ENCODE measurements at places on chromosomes 16 and 17.

- no peak for DNase-seq
Observed at GRCh38 chr17:8287651-8288335, 677 bp upstream of the RANGRF start.

DNA sequence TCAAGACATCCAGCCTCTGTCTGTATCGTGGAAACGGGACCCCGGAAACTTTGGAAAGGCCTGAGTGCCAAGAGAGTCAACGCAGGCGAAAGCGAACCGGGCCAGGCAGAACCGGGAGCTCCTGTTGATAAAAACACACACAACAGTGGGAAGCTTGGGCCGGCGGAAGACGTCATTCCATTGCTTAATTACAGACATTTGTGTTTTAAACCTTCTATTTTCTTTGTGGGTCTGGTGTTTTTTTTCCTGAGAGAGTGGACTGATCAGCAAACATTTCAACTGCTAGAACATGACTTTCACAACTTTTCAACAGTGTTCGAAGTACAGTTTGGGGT lies 878 bp upstream of the RNF157 start:
- no peak for DNase-seq

- DNase-seq = peak; percentile 70
Observed at GRCh38 chr17:10646392-10646990, 10.6 kb downstream of the MYH3 start.

DNA sequence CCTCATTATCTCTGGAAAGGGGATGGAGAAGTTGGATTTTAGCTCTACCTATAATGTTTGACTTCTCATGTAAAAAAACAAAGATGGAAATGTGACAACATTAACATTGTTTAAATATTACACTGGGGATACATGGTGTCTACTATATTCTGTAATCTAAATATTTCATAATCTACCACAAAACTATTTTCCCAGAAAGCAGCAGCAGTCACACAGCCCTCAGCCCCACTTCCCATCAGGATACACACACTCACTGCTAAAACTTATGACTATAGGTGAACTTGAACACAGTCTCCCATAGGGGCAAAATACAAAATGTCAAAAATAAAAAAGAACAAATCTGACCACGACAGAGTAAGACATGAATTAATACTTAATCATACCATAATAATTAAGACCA lies 95.7 kb downstream of the KANSL1 start:
- no peak for DNase-seq

- no peak for DNase-seq
Observed at GRCh38 chr16:81657224-81657623, 121.9 kb upstream of the PLCG2 start.

- no peak for DNase-seq
Observed at GRCh38 chr17:36939052-36939801, 2.0 kb downstream of the LHX1 start.

DNA sequence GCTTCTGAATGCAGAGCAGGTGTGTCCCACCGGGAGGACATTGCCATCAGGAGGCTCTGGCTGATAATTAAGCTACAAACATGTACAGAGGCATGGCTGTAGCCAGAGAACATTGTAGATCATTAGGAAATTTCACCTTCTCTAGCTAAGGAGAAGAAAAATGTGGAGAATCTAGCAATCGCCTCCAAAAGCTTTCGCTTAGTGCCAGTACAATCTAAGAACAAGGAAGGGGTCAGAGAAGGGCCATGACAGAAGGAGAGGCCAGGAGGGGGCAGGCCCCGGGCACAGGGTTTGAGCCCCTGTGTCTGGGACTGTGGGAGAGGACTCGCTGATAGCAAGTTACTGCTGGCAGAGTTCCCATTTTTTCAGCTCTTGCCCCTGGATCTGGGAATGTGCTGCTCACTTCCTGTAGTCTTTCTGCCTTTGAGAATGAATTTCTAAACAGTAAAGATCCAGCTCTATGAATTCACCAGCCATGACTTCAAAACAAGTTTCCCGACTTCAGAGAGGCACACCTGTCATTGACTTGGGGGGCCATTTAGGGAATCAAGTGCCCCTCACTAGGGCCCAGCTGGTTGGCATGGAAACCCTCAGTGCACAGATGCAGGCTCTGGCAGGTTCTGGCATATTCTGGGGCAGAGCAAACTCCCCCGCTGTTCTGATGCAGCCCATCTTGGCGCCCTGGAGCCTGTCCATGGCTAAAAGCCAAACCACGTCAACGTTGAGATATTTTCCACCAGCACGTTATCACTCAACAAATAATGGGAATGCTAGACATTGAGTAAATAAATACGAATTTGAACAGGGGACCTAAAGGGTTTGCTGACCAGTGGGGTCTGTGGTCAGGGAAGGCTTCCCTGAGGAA lies 59.5 kb upstream of the CACNG4 start:
- no peak for DNase-seq

DNA sequence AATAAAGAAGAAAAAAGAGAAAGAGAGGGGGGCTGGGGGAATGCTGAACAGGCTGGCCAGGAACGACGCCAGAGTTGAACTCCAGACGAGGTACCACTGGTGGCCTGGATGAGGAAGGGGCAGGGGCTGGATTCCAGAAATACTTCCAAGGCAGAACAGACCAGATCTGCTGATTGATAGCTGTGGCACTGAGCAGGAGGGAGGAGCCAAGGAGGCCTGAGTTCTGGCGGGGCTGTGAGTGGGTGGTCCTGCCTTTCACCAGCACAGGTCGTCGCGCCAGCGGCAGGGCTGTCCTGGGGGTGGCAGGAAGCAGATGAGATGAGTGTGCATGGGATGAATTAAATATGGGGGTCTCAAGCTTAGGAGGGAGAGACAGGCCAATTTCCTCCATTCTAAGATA lies 5.5 kb downstream of the CCDC42 start:
- no peak for DNase-seq

- no peak for DNase-seq
Observed at GRCh38 chr17:58452738-58453137, 35.4 kb upstream of the RNF43 start.

- DNase-seq = no peak
Observed at GRCh38 chr17:60087882-60088669, 9.4 kb upstream of the HEATR6 start.

- no peak for DNase-seq
Observed at GRCh38 chr16:2926650-2926999, 14.9 kb downstream of the FLYWCH1 start.

DNA sequence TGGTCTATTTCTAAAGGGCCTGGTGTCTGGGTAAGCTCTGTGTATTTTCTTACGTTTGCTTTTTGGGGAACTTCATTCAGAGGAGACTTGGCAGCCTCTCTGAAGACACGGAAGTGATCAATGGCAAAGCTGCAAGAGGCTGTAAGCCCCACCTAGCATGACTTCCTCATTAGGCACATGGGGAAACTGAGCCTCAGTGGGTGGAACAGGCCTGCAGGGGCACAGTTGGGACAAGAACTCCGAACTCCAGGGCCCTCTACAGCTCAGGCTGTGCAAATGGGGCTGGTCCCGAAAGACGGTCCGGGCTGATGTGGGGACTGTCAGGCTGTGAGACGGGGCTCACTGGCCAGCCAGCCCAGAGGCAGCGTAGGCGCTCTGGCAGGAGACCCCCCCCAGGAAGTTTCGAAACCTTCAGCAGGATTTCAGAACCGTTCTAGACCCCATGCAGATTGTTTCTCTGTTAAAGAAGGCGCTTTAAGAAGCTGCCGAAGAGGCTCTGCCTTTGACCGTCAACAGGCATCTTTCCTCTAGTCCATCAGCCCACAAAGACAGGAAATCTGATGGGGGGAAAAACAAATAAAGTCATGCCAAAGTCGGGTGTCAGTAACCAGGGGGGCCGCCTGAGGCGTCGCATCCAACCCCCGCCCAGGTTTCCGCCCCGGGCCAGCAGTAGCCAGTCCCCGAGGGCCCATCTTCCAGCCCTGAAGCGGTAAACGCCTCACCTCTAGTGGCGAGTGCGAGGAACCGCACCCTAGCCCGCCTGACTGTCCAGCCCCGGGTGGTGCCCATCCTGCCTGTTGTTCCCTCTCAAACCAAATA lies 79.8 kb upstream of the TBC1D3K start:
- DNase-seq = no peak

- DNase-seq = no peak
Observed at GRCh38 chr17:19265755-19266154, 28.6 kb downstream of the EPN2 start.

DNA sequence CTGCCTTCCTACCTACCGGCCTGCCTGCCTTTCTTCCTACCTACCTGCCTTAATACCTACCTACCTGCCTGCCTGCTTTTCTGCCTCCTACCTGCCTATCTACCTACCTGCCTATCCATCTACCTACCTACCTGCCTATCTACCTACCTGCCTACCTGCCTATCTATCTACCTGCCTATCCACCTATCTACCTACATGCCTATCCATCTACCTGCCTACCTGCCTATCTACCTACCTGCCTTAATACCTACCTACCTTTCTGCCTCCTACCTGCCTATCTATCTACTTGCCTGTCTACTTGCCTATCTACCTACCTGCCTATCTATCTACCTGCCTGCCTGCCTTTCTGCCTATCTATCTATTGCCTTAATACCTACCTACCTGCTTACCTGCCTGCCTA lies 383.8 kb upstream of the PSMD7 start:
- DNase-seq = no peak

DNA sequence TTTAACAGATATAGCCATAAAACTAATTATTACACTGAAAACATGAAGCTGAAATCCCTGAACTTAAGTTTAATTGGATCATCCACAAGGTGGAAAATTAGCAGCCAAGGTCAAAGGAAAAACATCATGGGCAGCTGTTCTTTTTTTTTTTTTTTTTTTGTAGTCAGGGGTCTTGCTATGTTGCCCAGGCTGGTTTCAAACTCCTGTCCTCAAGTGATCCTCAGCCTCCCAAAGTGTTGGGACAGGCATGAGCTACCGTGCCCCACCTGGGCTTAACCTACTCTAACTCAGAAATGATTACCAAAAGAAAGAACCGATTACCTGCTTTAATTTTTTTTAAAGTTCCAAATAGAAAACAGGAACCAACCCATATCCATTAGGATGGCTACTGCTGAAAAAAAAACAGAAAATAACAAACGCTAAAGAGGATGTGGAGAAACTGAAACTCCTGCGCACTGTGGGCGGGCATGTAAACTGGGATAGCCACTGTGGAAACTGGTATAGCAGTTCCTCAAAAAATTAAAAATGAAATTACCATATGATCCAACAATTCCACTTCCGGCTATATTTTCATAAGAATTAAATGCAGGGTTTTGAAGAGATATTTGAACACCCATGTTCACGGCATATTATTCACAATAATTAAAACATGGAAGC lies 8.6 kb downstream of the CMC2 start:
- DNase-seq = no peak

- no peak for DNase-seq
Observed at GRCh38 chr16:79395591-79395990, 204.9 kb downstream of the MAF start.

DNA sequence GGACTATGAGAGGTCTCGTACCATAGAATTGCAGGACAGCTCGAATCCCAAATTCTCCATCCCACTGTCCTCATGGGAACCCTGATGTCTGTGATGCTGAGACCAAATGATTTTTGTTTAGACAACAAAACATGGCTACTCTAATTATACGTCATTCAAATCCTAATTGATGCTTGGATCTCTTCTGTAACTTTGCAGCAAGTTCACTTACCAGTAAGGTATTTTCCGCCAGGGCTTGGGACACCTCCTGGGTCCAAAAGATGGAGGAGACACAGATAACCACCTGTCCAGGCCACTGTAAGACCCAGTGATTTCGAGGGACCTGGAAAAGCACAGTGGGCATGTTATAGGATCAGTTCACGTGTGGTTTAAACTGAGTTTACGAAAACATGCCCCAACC lies 92.8 kb downstream of the DNAH3 start:
- no peak for DNase-seq

DNA sequence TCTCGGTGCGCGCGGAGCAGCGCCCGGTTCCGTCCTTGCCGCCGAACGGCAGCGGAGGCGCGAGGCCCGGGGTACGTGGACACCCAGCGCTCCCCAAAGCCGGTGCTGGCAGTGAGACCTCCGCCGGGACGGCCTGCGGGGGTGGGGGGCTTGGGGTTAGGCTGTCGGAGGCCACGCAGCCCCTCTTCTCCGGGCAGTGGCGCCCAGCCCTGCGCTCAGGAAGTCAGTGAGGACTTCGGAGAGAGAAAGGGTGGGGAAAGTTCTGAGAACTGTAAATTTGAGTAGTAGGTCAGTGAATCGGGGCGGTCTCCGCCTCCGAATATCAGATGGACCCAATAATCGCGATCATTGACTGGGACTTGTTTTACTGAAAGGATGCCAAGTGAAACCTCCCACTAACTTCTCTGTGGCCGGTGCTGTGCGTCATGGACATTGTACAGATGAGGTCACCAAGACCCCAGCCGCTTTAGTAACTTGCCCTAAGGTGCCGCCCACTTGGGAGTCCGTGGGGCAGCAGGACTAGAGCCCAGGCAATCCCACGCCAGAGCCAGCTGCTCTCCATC lies 468 bp downstream of the IL4R start:
- DNase-seq = no peak

DNA sequence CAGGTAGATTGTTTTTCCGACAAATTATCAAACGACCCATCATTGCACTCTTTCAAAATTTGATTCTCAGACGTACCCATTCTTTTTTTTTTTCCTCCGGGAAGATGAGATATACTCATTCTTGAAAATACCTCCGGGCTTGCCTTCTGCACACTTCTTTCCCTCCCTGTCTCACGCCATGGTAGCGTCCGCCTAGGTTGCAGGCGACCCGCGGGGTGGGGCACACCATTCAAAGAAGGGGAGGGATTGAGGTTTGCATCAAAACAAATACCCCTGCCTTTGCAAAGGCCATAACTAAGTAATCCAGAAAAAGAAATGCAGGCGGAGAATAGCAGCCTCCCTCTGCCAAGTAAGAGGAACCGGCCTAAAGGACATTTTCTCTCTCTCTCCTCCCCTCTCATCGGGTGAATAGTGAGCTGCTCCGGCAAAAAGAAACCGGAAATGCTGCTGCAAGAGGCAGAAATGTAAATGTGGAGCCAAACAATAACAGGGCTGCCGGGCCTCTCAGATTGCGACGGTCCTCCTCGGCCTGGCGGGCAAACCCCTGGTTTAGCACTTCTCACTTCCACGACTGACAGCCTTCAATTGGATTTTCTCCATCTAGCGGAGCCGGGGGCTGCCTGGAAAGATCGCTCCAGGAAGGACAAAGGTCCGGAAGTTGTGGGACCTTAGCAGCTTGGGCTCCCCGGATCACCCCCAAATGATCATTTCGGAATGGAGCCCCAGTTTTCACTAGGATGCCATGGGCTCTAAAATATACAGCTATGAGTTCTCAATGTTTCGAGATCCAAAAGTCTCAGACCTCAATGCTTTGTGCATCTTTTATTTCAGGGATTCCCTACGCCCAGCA lies 843 bp downstream of the TP53 start:
- DNase-seq = peak; percentile 86

GRCh38 chr17:17153071-17153470 lies 53.1 kb downstream of the PLD6 start:
- DNase-seq = no peak
